ENCODE measurements at places on chromosomes 1 and 21.

DNA sequence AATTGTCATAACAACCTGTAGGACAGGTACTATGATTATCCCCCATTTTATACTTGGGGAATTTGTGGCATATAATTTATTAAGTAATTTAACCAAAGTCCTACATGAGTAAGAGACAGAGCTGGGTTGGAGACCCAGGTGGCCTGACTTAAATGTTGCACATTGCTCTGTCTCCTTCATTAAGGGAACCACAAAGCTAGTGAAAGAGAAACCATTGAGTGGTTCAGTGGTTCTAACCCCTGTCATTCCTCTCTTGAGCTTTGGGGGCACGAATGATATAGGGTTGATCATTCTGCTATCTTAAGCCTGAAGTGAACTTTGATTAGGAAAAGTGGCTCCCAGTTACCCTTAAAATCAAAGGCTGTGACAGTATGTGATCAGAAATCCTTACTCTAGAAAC is 5.3 kb upstream of the MAP3K7CL start:
- DNase-seq: no peak

DNA sequence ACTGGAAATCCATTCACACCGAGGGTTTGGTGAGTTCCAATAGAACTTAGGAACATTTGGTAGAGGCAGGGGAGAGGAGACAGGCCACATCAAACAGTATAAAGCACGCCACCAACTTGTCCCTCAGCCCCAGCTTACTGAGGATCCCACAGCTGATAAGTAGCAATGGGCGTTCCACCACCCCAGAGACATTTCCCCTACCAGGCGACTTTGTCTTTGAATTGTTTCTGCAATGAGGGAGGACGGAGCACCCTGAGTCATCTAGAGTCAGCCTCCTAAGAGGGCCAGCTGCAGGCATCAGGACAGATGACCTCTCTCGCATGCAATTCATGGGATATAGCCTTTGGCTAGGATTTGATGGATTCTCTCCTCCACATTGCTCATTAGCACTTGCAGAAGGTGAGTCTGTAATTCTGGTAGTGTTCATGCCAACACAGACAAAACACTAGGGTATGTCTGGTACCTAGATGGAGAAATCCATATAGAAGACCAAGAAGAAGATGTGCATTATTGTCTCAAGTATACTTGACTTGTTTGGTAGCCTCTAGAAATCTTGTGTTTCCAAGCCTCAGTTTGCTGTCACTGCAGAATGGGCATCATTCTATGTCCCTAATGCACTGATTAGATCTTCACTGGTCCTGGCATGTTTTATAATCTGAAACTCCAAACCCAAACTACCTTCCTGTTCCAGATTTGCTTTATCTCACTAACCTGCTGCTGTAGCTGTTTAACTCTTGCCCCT is 69.0 kb downstream of the RRAGC start:
- DNase-seq: no peak

- DNase-seq: peak; percentile 52
These were observed at the start of gene LRRC71 for GRCh38 chr1:156920233-156921052. LRRC71 (plus strand) TSS chr1:156920632; CDS start chr1:156920804, 172 bp downstream.

DNA sequence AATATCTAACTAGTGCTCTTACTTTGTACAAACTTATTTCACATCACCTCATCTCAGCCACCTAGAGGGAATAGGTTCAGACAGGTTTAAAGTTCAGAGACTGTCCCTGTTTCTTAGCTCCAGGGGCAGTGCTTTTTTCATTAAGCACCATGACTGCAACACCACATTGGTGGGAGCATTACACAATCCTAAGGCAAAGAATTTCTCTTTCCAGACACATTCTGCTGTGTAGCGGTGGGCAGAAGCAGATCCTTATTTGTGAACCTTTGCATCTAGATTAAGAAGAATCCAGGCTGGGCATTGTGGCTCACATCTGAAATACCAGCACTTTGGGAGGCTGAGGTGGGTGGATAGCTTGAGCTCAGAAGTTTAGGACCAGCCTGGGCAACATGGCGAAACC is 16.1 kb downstream of the LCA5L start:
- peak; percentile 38 for DNase-seq

DNA sequence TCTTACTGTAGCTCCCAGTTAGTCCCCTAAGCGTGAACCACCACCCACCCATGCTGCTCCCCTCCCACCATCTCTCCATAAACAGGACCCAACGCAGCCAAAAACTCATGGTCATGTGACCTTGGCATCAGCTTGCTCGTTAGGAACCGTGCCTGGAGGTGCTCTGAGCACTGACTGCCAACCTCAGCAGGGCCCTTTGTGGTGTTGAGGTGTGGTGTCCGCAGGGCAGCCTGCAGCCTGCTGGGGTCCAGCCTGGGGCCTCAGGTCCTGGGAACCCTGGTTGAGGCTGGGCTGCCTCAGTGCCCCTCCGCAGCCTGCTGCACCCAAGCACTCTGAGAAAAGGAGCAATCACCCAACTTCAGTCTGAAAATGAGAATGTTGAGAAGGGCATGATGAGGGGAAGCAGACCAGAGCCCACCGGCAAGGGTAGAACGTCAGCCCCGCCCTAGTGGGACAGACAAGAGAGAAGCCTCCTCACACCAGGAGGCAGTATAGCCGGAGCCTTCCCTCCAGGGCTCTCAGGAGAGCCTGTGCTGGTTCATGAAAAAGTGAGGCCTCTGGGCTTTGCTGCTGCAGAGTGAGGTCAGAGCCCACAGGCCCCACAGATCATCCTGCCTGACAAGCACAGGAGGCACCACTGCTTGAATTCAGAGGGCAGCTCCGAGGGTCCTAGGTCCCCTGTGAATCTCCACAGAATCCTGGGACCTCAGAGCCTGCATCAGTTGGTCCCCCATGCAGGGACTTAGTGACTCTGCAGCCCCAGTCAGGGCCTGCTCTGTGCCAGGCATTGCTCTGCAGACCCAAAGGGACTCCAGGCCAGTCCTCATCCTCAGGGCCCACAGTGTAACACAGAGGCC is 4.9 kb upstream of the COL6A2 start:
- DNase-seq: peak; percentile 65

DNA sequence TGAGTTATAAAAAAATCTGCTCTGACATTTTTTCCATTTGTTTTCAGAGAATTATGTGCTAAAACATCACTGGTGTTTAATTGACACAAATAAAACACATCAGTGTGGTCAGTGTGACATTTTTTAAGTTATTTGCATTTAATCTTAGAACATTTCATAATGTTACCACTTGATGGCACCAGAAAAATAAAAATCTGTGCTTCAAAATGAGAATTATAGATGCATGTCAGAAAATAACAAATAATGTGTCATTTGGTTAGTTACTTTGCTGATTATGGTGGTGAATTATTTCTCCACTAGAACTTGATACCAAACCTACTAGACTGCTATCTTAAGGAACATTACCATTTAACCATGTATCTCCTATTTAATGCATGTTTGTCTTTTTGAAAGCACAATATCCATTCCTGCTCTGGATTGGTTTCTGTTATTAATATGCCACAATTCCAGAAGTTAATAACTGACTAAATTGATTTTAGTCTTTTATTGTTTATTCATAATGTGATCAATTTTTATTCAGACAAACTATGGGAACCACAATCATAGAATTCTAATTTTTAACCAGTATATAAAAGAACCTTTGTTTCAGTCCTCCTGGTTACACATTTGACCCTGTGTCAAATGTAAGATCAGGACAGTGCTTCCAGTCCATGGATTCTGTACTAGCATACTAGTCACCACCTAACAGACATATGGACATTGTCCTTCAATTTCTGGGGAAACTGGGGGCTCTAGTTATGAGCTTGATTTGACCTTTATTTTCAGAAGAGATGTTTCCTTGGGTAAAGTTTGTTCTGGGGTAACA is 81.0 kb downstream of the RPS6KC1 start:
- no peak for DNase-seq

DNA sequence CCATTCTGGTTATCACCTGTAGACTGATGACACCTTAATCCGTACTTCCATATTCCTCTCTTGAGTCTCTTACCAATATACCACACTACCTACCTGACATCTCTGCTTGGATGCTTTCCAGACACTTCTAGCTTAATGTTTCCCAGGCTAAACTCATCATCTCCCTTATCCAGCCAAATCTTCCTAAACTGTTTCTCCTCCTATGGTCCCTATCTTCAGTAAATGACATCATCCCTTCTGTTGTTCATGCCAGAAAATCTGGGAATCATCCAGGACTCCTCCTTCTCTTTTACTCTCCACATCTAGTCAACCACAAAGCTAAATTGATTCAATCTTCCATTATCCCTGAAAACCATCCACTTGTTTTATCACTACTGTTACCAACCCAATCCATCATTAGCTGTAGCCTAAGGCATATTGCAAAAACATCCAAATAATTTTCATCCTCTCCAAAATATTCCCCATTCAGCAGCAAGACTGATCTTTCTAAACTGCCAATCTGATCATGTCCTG is 464.1 kb upstream of the BEND5 start:
- no peak for DNase-seq

GRCh38 chr1:91349524-91349923 is 55.1 kb downstream of the HFM1 start:
- peak; percentile 13 for DNase-seq

DNA sequence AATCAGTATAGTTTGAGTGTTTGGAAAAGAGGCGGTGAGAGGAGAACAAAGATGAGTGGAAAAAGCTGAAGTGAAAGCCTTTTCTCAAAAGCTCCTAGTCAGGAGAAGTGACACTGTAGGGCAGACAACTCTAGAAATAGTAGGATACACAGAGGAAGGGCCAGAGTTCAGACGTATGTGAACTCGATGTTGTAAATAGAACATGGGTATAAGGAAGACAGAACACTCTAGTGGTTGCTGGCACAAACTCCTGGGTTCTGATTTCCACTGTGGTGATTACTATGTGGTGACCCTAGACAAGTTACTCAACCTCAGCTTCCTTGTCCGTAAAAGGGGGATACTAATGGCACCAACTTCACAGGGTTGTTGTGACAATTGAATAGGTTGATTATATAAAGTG is 30.2 kb upstream of the MGST3 start:
- DNase-seq: no peak

DNA sequence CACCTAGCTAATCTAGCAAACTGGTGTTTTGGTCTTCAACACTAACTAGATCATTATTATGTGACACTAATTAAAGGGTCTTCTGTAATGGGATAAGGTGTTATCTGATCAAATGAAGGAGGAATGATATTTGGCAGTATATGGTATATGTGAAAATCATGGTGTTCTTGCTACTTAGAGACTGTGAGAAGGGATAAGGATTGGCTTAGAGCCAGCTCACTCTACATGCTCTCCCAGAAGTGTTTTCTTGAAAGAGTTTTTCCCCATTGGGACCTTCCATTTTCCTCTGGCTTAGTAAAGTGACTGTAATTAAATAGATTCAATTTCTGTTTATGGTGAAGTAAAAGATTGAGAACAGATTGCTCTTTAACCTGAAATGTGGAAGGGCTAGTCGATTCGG is 71.2 kb upstream of the RGL1 start:
- no peak for DNase-seq
